ENCODE measurements at places on chromosomes 5 and 9.

GRCh38 chr9:95852059-95853032 is 23.1 kb upstream of the ERCC6L2 start:
- no peak for DNase-seq

DNA sequence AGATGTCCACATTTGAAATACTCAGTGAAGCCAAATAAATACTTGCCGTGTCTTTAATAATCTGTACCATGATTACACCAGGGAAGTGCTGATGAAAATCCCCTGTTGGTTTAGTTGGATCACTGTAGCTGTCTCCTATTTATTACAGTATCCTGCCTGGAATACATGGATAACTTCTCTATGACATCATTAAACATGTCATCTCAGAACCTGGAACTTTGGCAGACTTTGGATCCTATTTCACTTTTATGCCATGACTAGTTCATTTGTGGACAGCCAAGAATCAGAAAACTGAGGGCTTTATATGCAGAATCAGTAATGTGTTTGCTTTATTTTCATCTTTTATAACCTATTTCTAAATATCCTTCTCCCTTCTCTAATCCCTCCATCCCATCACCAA is at the start of gene TXNDC8:
Gene TXNDC8 (minus strand): TSS at position 137 of the 400 bp plus-strand sequence.
- DNase-seq, result no peak

GRCh38 chr9:17230646-17231045 is 95.8 kb downstream of the CNTLN start:
- no peak for DNase-seq

GRCh38 chr9:83670381-83670780 is 37.4 kb downstream of the UBQLN1 start:
- no peak for DNase-seq

DNA sequence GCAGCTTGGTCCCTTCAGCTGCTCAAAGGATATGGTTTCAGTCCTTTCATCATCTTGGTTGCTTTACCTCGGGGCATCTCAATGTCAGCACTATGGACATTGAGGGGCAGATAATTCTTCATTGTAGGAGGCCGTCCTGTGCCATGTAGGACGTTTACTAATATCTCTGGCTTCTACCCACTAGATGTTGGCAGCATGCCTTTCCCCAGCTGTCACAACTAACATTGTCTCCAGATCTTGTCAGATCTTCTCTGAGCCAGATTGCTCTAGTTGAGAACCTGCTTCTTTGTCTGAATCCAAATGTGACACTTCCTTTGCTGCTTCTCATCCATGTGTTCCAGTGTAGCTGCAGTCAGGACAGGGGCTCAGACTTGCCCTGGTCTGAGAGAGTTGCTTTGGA is 10.3 kb downstream of the PTPA start:
- no peak for DNase-seq

DNA sequence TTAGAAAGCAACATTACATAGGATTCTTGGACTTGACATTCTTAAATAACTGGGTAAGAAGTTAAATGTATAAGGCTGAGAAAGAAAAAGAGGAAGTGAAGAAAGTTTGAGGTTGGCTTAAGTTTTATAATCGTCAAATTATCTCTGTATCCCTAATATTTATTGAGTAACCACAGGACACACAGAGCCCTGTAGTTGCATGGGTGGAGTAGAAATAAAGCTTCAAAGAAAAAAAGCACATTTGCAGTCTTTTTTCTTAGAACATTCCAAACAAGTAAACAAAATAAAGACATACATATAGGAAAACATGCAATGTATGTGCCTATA is 137.0 kb downstream of the CCDC192 start:
- DNase-seq, result no peak

- DNase-seq, result no peak
These were observed 17.3 kb downstream of the FRRS1L start for GRCh38 chr9:109149722-109150121.

- DNase-seq, result peak; percentile 33
These were observed 59.0 kb downstream of the MAT2B start for GRCh38 chr5:163564321-163564938.

DNA sequence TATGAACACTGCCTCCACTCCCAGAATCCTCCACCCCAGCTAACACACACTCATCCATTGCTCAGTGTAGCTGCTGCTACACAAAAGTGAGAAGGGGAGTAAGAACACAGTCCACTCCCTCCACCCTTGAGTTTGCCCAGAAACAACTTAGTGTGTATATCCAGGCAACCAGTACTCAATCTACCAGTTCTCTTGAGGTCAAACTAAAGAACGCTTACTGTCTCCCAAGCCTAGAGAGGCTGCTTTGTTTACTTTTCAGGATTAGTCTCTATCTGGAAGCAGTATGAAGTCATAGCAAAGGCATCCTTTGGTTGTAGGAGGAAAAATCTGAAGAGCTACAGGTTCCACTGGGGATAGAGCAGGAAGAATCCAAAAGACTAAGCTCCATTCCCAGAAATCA is 296.3 kb downstream of the KCNN2 start:
- DNase-seq, result no peak

DNA sequence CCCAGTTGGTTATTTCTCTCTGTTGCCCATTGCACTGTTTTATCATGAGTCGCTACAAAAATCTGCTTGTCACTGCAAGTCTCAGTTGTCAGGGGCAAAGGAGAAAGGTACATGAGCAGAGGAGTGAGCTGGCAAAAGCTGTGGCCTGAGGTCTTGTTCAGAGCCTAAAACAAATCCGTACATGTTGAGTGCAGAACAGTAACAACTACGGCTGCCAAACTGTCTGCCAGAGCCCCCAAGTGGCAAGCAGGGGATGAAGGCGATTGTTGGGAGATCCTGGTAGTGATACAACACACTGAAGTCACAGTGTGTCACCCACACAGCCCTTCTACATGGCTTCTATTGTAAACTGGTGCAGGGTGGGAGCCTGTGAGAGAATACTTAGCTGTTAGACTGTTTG is 50.9 kb downstream of the BRINP1 start:
- no peak for DNase-seq

GRCh38 chr5:174759091-174759490 is 34.7 kb downstream of the MSX2 start:
- DNase-seq, result no peak

DNA sequence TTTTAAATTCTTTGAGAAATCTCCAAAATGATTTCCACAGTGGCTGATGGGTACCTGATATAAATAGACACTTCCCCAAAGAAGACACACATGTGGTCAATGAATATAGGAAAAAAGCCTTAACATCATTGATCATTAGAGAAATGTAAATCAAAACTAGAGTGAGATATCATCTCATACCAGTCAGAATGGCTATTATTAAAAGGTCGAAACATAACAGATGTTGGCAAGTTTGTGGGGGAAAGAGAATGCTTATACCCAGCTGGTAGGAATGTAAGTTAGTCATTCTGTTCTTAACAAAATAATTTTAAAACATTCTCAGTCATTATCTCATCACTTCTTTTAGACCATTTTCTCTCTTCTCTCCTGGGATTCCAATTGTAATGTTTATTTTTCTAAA is 1666.0 kb upstream of the ACO1 start:
- DNase-seq, result no peak

DNA sequence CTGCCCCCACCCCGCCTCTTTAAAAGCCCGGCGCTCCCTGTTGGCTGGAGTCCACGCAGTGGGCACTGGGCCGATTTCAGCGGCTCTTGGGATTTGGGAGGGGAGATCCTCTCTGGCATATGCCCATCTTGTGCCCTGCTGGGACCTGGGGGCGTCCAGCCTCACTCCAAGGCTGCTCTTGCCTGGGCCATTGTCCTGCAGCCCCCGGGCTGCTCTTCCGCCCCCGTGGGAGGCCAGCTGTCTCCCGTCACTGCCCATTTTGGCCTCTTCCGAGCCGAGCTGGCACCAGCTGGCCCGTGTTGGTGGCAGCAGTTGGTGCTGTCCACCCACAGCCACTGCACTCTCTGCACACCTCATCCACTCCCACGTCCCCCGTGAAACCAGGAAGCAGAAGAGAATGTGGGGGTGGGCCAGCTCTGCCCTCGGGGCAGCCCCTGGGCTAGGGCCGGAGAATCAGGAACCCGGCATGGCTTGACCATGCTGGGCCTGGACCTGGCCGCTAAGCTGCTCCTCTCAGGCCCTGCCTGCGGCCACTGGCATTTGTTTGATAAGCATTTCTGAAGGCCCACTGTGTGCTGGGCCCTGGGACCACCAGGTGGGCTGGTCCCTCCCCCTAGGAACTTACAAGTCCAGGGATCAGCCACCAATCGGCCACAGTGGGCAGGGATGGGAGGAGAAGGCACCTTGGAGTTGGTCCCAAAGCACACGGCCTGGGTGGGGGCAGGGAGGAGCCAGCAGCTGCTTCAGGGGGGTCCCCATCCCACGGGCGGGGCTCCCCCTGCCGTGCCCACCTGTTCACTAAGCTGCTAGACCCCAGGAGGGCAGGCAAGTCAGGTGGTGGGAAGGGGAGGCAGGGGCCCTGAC is 2.2 kb downstream of the C8G start:
- DNase-seq, result no peak

GRCh38 chr9:4923141-4923540 is 61.9 kb upstream of the JAK2 start:
- DNase-seq, result no peak

- DNase-seq, result no peak
These were observed 225.7 kb downstream of the TLR4 start for GRCh38 chr9:117929868-117930267.

DNA sequence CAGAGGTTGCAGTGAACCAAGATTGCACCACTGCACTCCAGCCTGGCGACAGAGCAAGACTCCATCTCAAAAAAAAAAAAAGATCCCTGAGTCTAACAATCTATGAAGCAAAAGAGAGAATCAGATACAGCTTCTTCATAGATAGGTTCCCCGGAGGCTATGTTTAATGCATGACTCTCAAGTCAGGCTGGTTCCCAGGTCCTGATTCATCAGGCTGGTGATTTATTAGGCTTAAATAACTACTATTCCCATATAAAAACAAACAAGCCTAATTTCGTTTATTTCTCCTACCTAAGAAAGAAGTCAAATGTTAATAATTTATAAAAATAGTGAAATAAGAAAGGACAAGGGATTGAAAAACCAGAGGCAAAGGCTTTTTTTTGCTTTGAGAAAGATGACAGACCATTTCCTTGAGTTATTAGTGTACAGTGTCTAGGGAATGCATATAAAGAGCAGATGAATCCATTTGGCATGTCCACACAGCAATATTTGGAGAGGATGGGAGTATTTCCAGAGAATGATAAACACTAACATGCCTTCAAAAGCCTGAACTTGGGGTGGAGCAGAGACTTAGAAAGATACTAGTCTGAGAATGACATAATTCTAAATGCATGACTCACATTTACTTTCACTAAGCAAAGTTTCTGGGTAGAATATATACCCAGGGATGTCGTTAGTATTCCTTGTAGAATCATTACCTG is 115.3 kb downstream of the NREP start:
- no peak for DNase-seq

DNA sequence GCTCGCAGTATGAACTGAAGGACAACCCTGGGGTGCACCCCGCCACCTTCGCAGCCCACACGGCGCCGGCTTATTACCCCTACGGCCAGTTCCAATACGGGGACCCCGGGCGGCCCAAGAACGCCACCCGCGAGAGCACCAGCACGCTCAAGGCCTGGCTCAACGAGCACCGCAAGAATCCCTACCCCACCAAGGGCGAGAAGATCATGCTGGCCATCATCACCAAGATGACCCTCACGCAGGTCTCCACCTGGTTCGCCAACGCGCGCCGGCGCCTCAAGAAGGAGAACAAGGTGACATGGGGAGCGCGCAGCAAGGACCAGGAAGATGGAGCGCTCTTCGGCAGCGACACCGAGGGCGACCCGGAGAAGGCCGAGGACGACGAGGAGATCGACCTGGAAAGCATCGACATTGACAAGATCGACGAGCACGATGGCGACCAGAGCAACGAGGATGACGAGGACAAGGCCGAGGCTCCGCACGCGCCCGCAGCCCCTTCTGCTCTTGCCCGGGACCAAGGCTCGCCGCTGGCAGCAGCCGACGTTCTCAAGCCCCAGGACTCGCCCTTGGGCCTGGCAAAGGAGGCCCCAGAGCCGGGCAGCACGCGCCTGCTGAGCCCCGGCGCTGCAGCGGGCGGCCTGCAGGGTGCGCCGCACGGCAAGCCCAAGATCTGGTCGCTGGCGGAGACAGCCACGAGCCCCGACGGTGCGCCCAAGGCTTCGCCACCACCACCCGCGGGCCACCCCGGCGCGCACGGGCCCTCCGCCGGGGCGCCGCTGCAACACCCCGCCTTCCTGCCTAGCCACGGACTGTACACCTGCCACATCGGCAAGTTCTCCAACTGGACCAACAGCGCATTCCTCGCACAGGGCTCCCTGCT is 3.8 kb downstream of the IRX1 start:
- no peak for DNase-seq

DNA sequence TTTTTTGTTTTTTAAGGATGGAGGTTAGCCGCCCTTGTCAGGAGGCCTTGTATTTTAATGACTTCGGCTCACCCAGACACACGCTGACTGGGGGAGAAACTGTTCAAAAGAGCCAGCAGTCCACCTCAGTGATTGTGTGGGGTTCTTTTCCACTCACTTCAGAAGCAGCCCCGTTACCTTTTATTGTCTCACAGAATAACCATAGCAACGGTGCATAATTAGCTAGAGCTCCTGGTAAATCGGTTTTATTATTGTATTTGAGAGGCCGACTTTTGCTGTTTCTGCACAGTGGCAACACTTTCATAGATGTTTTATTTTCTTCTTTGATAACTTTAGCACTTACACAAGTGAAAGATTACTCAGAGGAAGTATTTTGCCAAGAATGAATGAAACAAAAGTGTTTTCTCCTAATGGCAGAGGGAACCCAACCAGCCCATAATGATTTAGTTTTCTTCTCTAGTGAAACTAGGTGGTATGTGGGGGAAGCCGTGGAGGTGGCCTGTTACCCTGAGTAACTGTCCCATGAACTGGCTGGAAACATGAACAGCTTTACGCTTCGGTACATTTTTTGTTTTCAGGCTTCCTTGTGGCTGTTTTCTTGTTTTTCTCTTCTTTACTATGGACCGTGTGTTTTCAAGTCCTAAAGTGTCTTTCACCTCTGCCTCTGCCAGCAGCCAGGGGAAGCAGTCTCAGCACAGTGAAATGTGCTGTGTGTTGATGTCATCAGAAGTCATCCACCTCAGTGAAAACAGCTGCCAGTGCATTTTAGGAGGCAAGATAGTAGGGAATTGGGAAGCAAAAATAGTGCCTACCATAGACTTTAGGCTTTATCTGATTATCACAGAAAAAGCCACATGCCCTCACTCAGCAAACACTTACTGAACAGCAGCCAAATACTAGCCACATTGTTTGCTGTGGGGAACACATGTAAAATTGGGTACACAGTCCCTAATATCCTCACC is 414.7 kb downstream of the KDM4C start:
- no peak for DNase-seq

GRCh38 chr9:77926371-77926878 is 105.2 kb downstream of the GNAQ start:
- DNase-seq, result no peak

DNA sequence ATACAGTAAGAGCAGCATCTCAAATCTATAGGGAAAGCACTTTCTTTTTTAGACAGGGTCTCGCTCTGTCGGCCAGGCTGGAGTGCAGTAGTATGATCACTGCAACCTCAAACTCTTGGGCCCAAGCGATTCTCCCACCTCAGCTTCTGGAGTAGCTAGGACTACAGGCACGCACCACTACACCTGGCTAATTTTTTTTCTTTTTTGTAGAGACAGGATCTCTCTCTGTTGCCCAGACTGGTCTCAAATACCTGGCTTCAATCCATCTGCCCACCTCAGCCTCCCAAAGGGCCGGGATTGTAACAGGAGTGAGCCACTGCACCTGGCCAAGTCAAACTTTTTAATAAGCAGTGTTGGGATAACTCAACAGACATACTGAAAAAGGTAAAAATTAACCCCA is 107.6 kb downstream of the SIL1 start:
- DNase-seq, result no peak

- DNase-seq, result no peak
These were observed 11.7 kb downstream of the BICD2 start for GRCh38 chr9:92752812-92753404.

- DNase-seq, result no peak
These were observed 29.1 kb downstream of the LMX1B start for GRCh38 chr9:126642839-126643238.

Measured in activated effector memory CD4-positive, alpha-beta T cell treated with Interleukin-2 at 50 U/mL for 16 hours (primary cell).